Mesenteric fat pad (tissue), 1 donor: ENCODE measurements at places on chromosomes 6 and 20. TPM values are rescaled to one million over a fixed set of nuclear protein-coding genes. Genes with fewer than 3 reads are reported as not detected.

Gene TRAPPC3L
- total RNA-seq: not detected

Gene KHDRBS2
- total RNA-seq: not detected

Gene L3MBTL3
- 9.9 TPM for total RNA-seq

Gene ADAM33
- total RNA-seq: 30.7 TPM

Gene SYNE1
- 84.2 TPM for total RNA-seq

Gene PTP4A1
- 34.3 TPM for total RNA-seq

Gene TTK
- total RNA-seq: 0.58 TPM

Gene TGM3
- not detected for total RNA-seq

Gene CGA
- not detected for total RNA-seq

Gene SLC25A27
- total RNA-seq: 12.9 TPM

Gene SYTL3
- total RNA-seq: 4.1 TPM

Gene GFRA4
- not detected for total RNA-seq

Gene FILIP1
- 8.1 TPM for total RNA-seq

Gene GLO1
- total RNA-seq: 53.8 TPM

Gene ZBTB46
- 34.7 TPM for total RNA-seq

Gene HLA-DQA1
- total RNA-seq: 12.7 TPM

Gene CLVS2
- not detected for total RNA-seq

Gene THEMIS
- total RNA-seq: 0.45 TPM

Gene HLA-DRB5
- total RNA-seq: 118 TPM

Gene TRIM31
- total RNA-seq: not detected

Gene CCDC170
- 2.4 TPM for total RNA-seq

Gene DCDC2
- total RNA-seq: not detected

Gene DLK2
- total RNA-seq: not detected

Gene C6orf52
- 1.1 TPM for total RNA-seq

Gene GPX5
- not detected for total RNA-seq

Gene ITCH
- total RNA-seq: 68.2 TPM

Gene GHRH
- total RNA-seq: not detected

Gene MPC1
- 49.1 TPM for total RNA-seq

Gene KHDC1L
- not detected for total RNA-seq

Gene SLC4A11
- 1.2 TPM for total RNA-seq

Gene PACSIN1
- not detected for total RNA-seq

Gene WASF1
- total RNA-seq: 9.4 TPM

Gene STMND1
- not detected for total RNA-seq

Gene BPI
- total RNA-seq: not detected

Gene TFAP2A
- total RNA-seq: 1.9 TPM

Gene BIRC7
- total RNA-seq: 0.35 TPM

Gene TBCC
- total RNA-seq: 13.8 TPM

Gene MYH7B
- total RNA-seq: 0.06 TPM

Gene RUNX2
- total RNA-seq: 1.6 TPM

Gene MAPK13
- 12.2 TPM for total RNA-seq

Gene PAK5
- total RNA-seq: not detected

Gene TTLL9
- 0.13 TPM for total RNA-seq
